ENCODE measurements at places on chromosomes 13 and 19.

GRCh38 chr13:26784704-26785639 lies 24.4 kb upstream of the GPR12 start:
- DNase-seq: no peak

DNA sequence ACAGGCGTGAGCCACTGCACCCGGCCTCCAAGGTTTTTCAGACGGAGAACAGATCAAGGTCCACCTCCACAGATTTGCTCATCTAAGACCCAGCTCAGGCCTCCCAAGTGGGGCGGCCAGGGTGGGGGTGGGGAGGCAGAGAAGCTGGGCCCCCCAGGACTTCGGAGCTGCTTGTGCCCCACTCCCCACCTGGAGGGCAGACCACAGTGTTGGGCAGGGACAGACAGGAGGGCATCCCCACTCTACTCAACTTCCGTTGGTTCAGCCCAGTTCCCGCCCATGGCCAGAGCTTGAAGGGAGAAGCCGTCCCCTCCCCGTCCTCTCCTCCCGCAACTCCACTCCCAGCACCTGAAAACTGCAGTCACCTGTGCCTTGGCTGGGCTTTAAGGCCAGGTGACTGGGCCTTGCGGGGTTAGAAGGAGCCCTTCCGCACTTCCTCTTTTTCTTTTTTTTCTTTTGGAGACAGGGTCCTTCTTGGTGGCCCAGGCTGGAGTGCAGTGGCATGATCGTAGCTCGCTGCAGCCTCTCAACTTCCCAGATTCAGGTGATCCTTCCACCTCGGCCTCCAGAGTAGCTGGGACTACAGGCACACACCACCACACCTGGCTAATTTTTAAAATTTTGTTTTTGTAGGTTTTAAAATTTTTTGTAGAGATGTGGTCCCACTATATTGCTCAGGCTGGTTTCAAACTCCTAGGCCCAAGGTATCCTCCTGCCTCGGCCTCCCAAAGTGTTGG lies 734 bp upstream of the LRRC8E start:
- no peak for DNase-seq

GRCh38 chr13:31904941-31905824 lies 126.4 kb upstream of the FRY start:
- DNase-seq: no peak

- DNase-seq: no peak
Measured at GRCh38 chr19:42081584-42082203, 5.7 kb downstream of the ZNF574 start.

DNA sequence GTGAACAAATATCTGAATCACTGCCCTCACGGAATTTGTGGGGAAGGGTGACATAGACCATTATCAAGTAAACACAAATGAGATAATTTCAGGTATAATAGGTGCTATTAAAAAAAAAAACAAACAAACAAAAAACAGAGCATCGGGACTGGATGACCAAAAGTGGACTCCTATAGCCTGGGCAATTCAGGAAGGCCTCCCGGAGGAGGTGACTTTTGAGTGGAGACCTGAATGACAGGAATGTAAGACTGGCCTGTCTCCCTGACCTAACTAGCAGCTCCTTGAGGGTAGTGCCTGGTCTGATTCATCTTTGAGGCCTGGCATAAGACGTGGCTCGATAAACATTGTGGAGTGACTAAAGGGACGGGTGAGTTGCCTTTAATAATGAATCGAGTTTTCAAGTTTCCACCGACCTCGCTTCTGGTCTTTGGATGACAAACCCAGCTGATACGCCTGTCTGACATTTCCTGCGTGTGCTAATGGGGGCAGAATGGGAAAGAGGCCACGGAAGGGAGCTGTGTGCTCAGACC lies 6.8 kb downstream of the KLK10 start:
- DNase-seq: no peak

DNA sequence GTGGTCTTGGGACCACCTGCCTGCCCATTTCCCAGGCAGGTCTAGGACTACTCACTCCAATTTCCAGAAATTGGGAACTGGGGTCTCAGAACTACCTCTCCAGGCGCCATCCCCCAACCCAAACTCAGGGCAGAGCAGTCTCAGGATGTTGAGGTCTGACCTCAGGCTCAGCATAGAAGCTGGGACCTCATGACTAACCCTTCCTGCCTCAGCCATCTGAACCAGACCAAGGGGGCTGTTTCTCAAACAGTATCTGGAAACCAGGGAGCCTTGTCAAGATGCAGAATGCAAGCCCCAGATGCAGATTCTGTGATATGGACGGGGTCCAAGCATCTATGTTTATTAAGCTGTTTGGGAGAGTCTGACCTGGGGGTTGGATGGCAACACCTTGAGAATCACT lies 1.3 kb downstream of the FBXW9 start:
- no peak for DNase-seq

DNA sequence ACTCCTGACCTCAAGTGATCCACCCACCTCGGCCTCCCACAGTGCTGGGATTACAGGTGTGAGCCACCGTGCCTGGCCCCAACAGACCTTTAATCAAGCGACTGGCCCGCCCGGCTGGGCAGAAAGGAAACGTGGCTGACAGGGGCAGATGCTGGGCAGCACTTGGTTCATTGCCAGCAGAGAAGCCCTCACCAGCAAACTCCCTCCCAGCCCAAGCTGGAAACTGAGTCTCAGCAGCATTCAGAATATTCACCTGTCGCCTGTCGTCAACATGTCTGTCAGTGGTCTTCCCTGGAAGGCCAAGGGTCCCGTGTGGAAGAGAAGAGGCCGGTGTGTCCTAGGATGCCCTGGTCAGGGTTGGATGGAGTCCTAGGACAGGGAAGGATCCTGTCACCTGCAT lies 245.0 kb downstream of the TEX29 start:
- DNase-seq: no peak

DNA sequence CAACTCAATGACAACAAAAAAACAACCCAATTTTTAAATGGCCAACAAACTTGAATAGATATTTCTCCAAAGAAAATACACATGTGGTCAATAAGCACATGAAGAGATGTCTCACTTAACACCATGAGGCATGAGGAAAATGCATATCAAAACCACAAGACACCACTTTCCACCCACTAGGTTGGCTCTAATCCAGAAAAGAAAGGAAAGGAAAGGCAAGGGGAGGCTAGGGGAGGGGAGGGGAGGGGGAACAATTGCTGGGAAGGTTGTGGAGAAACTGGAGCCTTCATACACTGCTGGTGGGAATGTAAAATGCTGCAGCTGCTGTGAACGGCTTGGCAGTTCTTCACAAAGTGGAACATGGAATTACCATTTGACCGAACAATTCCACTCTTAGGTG lies 854.3 kb downstream of the UQCRFS1 start:
- DNase-seq: no peak

DNA sequence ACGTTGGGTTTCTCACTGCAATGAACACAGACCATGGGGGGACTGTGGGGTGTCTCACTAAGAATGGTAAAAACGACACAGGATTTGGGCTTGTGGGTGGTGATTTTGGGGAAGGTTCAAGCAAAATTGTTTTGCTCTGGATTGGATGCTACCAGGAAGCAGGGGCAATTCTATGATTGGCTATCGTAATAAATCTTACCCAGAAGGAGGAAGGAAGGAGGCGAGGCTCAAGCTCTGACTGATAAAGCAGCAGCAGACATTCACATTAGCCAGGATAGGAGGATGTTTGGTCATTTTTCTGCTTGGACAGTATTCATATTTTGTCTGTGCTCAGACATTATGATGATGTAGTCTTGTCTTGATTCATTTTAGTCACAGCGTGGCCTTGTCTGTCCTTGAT lies 1.5 kb downstream of the ZNF576 start:
- no peak for DNase-seq

GRCh38 chr13:26992951-26993719 lies 178.5 kb downstream of the USP12 start:
- DNase-seq: no peak

DNA sequence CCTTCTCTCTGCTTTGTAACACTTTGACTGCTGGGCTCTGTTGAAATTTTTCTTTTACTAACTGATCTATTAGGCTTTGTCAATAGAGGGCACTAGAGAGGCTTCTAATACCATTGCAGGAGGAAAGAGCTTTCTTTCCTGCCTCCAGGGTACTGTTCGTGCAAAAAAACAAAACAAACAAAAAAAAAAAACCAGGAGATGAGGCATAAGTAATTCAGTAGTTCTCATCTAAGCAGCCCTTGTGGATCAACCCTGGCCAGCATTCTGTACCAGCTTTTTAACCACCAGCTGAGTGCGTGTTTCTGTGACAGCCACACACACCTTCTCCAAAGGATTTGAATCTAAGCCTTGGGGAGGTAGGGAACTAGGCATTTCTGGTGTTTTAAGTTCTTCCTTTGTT lies 1707.6 kb upstream of the SLC10A2 start:
- DNase-seq: no peak

GRCh38 chr19:38506723-38507550 lies 73.4 kb downstream of the RYR1 start:
- peak; percentile 72 for DNase-seq

GRCh38 chr13:39144391-39144790 lies 106.1 kb downstream of the NHLRC3 start:
- DNase-seq: no peak

- no peak for DNase-seq
Measured at GRCh38 chr13:30933354-30933670, 856 bp downstream of the TEX26 start.

DNA sequence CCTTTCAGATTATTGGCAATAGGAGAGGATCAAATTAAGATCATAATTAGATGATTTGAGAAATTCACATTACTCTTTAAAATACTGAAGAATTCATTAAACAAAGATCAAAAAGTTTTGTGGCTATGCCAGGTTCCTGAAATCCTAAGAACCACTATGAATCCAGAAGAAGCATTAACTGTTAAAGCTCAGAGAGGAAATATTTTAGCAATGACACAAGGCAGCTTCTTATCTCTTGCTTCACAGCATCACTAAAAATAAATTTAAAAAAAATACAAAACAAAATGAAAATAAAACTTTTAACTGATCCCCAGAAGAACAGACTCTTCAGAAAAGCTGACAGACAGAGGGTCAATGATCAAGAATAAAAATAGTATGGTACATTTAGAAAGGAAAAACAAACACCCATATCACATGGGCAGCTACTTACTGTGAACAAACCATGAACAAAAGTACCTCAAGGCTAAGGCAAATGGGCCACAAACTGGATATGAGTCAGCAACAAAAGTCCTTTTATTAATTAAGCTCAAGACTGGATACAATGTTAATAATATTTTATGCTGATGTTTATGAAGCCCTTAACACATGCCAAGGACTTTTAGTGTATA lies 19.6 kb downstream of the RNF6 start:
- DNase-seq: no peak

- DNase-seq: no peak
Measured at GRCh38 chr19:19259741-19260140, 13.4 kb downstream of the TM6SF2 start.

GRCh38 chr13:93810264-93810663 lies 583.7 kb downstream of the GPC6 start:
- no peak for DNase-seq

DNA sequence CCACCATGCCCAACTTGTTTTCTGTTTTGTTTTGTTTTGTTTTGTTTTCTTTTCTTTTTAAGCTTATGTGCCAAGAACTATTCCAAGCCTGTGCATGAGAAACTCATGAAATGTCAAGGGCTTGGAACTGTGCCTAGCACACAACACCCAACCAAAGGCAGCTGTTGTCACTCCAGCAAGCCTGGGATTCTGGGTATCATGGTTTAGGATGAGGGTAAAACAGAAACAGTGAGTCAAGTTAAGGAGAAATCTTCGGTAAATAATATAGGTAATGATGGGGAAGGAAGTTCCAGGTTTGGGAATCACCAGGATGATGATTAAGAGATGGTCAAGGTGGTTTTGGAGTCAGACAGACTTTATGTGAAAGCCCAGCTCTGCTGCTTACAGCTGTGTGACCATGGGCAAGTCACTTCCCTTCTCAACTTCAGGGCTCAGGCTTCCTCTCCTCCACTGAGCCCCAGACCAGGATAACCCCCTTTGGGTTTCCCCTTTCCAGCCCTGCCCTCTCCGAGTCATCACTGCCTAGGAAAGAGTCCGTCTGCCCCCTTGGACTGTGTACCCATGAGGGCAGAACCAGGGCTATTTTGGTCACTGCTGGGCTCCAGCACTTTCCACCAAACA lies 5.0 kb downstream of the PVR start:
- DNase-seq: no peak

DNA sequence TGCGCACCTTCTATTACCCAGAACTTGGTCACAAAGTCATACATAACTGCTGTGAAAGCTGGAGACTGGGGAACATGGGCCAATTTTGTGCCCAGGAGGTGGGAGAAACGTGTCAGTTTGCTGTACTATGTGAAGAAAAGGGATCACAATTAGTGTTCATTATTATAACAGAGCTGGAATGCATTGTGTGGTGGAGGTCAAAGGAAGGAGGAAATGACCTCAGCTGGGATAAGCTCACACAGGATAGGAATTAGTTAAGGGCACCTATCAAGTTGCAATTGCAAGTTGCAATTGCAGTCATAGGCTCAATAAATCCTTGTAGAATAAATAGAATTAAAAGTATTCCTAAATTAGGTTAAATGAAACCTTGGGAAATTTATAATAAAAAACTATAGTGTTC lies 103.9 kb upstream of the OBI1 start:
- no peak for DNase-seq

GRCh38 chr13:75222031-75222430 lies 259.9 kb downstream of the TBC1D4 start:
- DNase-seq: no peak

- DNase-seq: no peak
Measured at GRCh38 chr19:51610576-51610975, 19.6 kb downstream of the SIGLEC5 start.

All from stimulated activated CD4-positive, alpha-beta T cell treated with anti-CD3 and anti-CD28 coated beads, TNF-alpha, amount 100 ng/mL, for 4 hours (primary cell).